ENCODE measurements at places on chromosomes 2 and 18.

DNA sequence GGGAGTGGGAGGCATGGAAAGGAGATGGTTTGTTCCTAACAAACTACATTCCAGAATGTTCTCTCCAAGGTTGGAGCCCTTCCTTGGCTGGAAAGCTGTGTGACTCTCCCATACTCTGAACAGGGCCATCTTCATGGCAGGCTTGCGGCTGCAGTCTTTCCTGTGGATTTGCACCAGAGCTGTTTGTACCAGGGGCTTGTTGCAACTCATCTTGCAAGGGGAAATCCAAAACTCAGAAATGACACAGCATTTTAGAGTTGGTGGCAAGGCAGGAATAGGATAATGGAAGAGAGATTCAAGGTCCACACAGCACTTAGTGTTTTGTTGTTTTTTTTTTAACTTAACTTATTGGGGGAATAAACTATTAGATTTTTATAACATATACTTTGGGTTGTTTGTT is 73.7 kb upstream of the ZNF516 start:
- no peak for DNase-seq

DNA sequence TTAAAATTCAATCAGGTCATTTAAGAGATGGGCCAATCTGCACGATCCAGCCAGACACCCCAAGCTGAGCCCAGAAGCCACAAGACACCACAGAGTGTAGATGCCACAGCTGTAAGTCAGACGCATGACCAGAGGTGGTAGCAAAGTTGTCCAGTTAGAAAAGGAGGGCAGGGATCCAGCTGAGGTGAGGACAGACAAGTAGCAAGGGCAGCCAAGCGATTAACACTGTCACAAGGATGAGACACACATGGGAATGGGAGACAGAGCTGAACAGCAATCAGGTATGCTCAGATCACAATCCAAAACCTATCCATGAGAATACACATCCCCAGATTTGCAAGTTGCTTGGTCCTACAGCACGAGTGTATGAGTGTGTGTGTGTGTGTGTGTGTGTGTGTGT is 143.4 kb upstream of the STK17B start:
- no peak for DNase-seq

GRCh38 chr2:80525152-80525551 is 220.6 kb upstream of the LRRTM1 start:
- DNase-seq, result no peak

- no peak for DNase-seq
Observed at GRCh38 chr2:96097441-96097840, 18.9 kb downstream of the ADRA2B start.

- no peak for DNase-seq
Observed at GRCh38 chr2:3458396-3459184, 60.7 kb downstream of the ADI1 start.

Data from astrocyte of the cerebellum (primary cell).